ENCODE measurements at places on chromosomes 16 and 17. TPM values are rescaled to one million over a fixed set of nuclear protein-coding genes. Genes with fewer than 3 reads are reported as not detected.

Gene TMEM220
- 1.3 TPM for total RNA-seq

Gene NOMO2
- total RNA-seq, result 307 TPM

Gene RASL10B
- 19.1 TPM for total RNA-seq

Gene TRIM47
- 5.6 TPM for total RNA-seq

Gene ICAM2
- total RNA-seq, result not detected

Gene OR2C1
- not detected for total RNA-seq

Gene RDM1
- total RNA-seq, result not detected

Gene CPHXL2
- total RNA-seq, result not detected

Gene CBX4
- total RNA-seq, result 16.9 TPM

Gene KRT12
- not detected for total RNA-seq

Gene COPRS
- 27.8 TPM for total RNA-seq
